Caudate nucleus (tissue), 63 donors: ENCODE measurements at places on chromosomes 2 and 18.

- no peak for DNase-seq
Observed at GRCh38 chr2:177667626-177668025, 275.1 kb downstream of the AGPS start.

GRCh38 chr18:73245345-73245744 is 377.6 kb upstream of the NETO1 start:
- no peak for DNase-seq

DNA sequence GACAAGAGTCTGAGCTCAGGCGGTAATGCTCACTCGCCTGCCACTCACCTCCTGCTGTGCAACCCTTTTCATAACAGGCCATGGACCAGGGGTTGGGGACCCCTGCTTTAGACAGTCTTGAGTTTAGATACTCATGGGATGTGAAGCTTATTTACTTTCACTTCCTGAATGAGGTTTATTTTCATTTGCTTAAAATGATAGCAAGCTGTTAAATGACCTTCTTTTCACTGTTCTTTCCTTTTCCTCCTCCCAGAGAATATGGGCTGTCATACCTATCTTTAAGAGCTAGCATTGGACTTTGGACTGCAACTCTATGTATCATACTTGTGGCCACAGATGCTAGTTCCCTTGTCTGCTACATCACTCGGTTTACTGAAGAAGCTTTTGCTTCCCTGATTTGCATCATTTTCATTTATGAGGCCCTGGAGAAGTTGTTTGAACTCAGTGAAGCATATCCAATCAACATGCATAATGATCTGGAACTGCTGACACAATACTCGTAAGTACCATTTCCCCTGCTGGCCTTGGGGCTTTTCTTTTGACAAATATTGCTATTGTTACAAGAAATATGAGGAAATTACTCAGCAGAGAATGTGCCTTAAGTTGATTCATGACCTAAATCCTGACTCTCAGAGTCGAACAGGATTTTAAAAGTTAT is 168.5 kb downstream of the DPP4 start:
- DNase-seq = no peak

DNA sequence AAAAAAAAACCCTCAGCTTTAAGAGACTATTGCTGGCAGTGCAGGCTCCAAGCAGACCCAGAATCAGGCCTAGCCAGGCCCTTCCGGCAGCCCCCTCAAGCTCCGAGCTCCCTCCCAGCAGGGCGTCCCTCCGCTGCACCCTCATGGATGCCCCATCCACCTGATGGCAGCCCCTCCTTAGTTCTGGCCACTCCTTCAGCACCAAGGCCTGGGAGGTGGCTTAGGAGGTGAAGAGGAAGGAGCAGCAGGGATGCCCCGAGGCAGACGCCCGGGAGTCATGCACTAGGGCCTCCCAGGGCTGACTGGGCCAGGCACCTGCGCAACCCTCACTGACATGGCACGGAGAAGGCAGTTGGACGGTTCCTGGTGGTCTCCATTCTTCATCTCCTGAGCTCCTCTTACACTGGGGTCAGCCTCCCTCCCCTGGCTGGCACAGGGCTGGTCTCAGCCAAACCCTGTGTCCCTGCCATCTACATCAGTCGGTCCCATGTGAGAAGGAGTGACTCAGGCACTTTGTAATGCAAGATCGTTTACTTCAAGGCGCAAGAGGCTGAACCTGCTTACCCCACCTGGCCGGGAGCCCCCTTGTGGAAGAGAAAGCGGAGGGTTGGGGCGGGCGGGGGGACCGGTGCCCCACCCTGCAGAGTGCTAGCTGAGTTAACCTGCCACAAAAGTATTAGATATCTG is 53.5 kb upstream of the ID2 start:
- DNase-seq = no peak

DNA sequence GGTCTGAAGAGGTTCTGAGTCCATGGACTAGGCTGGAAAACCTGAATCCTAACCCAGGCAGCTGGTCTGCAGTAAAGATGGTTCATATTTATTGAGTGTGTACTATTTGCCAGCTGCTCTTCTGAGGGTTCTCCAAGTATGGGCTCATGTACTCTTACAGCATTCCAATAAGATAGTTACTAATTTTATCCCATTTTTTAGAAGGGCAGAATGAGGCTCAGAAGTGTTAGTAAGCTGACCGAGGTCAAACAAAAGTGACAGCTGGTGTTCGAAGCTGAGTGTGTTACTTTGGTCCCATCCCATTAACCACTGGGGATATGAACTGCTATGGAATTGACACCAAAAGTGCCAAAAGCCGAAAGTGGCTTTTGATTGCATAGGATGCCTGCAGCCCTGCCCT is 76.9 kb downstream of the CABLES1 start:
- DNase-seq = no peak

- no peak for DNase-seq
Observed at GRCh38 chr2:233369897-233370685, 15.8 kb downstream of the DGKD start.

DNA sequence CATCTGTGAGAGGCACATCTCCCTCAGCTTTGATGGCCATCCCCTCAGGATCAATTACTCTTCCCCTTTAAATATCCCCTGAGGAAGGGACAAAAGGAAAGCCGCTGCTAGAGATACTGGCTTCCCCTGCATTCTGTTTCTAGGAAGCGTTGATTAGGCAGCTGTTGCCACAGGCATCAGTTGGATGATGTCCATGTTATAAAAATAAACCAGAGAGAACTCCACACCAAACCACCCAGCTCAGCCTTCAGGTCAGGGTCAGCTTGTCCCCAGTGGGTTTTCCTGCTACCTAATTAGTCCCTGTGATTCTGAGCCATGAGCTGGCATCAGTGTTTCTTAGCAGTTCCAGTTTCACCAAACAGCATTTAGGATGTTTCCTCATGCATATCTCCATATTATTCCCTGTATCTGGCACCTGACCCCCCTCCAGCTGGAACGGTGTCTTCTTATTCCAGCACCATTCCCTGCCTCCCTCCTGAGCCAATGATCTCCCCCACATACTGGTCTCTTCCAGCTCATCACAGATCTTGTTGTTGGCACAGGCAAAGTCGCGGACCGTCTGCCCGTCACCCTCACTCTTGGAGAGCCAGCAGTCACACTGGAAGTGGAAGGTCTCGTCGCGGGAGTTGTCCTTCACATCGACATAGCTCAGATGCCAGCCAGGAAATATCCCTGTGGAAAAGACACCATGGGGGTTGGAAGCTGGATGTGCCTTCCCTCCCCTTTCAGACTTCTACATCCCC is 168.4 kb downstream of the LOXHD1 start:
- DNase-seq = no peak

- no peak for DNase-seq
Observed at GRCh38 chr18:77057006-77057395, 75.6 kb downstream of the MBP start.

DNA sequence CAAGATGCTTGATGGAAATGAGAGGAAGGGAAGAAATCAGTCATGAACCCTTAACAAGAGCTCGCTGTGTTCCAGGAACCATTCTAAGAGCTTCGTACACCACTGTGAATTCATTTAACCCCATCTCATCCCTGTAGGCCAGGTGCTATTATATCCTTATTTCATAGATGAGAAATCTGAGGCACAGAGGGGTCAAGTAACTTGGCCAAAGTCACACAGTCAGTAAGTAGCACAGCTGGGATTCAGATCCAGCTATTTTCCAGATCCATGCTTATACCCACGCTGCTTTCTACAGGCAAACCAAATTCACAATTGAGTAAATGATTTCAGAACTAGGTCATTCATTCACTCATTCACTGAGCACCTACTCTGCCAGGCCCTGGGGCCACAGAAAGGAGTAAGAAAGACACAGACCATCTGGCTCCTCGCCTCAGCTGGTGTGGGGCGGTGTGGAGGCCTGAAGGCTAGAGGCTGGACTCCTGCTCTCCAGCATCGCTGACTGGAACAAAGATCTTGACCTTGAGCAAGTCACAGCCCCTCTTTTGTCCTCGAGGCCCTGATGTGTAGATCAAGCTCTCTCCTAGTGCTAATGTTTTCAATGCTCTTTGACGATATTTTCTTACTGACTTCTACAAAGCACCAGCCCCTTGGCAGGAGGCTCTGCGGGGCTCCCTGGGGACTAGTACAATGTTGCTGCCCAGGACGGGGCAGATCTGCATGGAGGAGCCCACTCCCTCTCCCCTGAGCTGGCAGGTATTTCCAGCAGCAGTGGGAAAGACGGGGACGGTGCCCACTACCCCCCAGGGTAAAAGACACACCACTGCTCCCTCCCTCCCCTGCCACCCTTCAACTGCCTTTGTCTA is 26.5 kb downstream of the STEAP3 start:
- DNase-seq = no peak

DNA sequence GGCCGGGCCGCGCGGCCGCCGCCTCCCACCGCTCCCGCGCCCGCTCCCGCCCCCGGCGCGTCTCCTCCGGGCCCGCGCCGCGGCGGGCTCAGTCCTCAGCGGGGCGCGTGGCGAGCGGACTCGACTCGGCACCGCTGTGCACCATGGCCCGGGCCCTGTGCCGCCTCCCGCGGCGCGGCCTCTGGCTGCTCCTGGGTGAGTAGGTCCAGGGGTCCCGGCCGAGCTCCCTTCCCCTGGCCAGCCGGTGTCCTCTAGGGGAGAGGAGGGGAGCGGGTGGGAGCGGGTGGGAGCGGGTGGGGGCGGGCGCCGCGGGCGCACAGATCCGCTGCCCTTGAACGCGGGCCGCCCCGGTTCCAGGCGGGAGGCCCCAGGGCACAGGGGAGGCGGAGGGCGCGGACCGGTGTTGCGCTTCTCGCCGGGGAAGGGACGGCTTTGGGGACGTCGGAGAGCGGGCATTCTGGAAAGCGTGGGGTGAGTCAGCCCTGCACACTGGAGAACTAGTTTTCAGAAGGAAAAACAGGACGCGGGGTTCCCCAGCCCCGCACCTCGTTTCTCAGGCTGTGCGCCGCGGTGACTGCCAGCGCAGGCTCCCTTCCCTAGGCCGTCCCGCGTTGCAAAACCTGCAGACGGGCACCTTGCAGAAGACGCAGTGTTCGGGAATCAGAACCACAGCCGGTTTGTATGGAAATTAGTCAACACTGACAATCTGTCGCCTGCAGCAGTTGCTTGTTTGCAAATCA is at the start of gene RAMP1:
RAMP1 (plus strand) TSS at position 91 of the 740 bp plus-strand sequence; CDS start at position 144, 53 bp downstream.
- no peak for DNase-seq

DNA sequence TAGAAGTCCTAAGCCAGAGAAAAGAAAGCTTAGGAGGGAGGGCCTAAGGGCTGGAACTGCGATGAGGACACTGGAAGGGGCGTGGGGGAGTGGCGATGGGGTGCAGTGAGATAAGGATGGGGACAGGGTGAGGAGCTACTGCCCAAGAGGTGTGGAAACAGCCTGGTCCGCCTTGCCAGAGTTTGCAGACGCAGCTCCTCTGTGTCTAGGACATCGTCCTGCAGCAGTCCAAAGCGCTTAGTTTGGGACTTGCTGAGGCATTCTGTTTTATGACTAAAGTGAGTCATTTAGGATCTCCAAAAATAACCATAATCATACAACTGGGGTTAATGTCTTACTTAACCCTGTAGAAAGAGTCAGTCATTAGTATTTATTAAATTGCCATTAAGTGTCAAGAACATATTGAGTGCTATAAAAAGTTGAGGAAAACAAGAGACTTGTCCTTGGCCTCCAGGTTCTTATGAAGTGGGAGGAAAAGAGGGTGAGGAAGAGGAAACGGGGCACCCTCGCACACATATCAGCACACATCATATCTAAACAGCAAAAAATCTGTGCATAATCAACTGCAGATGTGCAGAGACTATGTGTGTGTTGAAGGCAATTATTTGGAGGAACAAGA is 74.8 kb downstream of the CDK15 start:
- no peak for DNase-seq
